Adipocyte (in vitro differentiated cells): ENCODE measurements at places on chromosomes 12 and 14.

- no peak for DNase-seq
These were observed 2.6 kb upstream of the RASAL1 start for GRCh38 chr12:113137861-113138783.

GRCh38 chr14:104818714-104819161 is 17.8 kb downstream of the ZBTB42 start:
- DNase-seq = no peak

DNA sequence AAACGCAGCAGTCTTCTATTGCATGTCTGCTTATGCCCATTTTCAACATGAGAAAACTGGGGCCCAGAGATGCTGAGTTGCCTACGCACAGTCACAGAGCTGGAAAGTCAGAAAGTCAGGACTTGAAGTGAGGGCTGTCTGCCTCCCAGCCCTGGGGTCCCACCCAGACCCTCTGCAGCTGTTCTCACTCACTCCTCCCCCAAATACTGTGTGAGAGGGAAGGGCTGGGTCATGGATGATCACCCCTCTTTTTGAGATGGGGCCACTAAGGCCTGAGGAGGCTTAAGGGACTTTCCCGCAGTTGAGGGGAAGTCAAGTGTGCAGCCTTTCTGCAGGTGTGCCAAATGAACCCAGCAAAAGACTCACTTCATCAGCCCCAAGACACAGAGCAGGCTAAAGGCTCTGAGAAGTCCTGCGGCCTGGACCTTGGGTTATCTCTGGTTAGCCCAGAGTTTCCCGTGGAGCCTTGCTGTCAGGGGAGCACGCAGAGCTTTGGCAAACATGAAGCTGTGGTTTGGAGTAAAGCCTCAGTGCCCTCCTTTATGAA is 18.7 kb downstream of the DTX1 start:
- DNase-seq = no peak

- no peak for DNase-seq
These were observed 298.5 kb downstream of the ERC1 start for GRCh38 chr12:1289371-1290155.

GRCh38 chr12:11508699-11509098 is 113.3 kb upstream of the PRB2 start:
- DNase-seq = peak; percentile 41

DNA sequence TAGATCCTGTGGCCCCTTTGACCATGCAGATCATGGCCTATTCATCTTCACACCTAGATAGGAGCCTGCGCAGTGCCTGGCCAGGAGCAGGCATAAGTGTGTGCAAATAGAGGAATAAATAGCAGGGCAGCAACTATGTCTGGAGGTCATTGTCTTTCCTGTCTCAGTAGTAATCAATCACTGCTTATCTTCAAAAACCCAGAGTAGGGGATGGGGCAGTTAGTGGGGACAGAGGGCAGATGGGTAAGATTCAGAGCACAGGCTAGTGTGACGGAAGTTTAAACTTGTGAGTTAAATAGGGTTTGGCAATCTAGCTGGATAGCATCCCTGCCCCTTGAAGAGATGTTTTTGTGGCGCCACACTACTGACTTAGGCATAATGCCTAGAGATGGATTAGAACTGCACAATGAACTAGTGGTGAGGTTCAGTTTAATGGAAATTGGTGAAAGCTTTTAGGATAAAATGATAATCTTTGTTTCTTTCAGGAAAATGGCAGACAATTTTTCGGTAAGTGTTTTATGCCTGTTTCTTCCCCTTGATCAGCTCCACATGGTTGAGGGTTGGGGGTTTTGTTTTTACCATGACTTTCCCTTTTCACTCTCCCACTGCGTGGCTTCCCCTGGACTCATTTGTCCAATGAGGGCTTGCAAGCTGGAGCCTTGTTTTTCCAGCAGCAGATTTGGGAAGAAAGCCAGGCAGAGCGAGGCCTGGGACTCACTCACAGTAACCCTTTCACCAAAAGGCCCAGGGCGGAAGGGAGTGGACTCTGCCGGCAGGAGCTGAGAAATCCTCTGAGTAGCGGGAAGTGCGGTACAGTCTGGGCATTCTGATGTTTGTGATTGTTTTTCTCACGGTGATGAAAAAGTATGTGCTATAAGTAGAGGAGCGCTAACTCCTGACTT is 8.1 kb downstream of the LGALS3 start:
- DNase-seq = peak; percentile 86

DNA sequence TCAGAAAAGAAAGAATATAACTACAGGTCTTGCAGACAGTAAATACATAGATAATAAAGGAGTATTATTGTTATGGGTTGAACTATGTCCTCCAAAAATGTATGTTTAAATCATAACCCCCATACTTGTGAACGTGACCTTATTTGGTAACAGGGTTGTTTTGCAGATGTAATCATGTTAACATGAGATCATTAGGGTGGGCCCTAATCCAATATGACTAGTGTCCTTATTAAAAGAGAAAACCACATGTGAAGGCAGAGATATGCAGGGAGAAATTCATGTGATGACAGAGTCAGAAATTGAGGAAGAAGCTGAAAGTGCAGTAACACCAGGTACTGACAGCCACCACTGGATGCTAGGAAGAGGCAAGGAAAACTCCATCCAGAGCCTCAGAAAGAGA is 29.0 kb downstream of the MAGOHB start:
- DNase-seq = no peak

- peak; percentile 97 for DNase-seq
These were observed at the start of gene CSRP2 for GRCh38 chr12:76878899-76879709. TSS of gene CSRP2 (minus strand) at chr12:76879019. CDS start at chr12:76866260, 12,759 bp downstream.

DNA sequence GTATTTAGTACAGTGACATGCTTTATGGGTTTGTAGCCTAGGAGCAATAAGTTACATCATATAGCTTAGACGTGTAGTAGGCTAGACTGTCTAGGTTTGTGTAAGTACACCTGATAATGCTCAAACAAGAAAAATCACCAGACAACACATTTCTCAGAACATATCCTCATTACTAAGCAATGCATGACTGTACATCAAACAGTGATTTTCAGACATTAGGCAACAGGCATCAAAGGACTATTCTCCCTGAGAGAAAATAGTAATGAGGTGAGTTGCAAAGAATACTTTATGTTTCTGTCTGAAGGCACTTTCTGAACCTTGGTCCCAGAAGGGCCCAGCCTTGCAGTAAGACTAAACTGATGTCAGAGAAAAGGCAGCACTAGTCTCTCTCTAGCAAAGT is 48.4 kb upstream of the SYT10 start:
- DNase-seq = no peak

GRCh38 chr12:14611640-14612203 is 44.0 kb upstream of the PLBD1 start:
- no peak for DNase-seq

GRCh38 chr14:93431036-93431670 is 414 bp downstream of the UNC79 start:
- peak; percentile 25 for DNase-seq

- peak; percentile 52 for DNase-seq
These were observed 51.4 kb downstream of the HMGA2 start for GRCh38 chr12:65875640-65876071.

- DNase-seq = no peak
These were observed 142.8 kb downstream of the DACT1 start for GRCh38 chr14:58780605-58781004.

GRCh38 chr14:103897075-103897947 is 30.9 kb upstream of the TDRD9 start:
- no peak for DNase-seq

- DNase-seq = no peak
These were observed 99.6 kb downstream of the B4GALNT3 start for GRCh38 chr12:559208-559905.

DNA sequence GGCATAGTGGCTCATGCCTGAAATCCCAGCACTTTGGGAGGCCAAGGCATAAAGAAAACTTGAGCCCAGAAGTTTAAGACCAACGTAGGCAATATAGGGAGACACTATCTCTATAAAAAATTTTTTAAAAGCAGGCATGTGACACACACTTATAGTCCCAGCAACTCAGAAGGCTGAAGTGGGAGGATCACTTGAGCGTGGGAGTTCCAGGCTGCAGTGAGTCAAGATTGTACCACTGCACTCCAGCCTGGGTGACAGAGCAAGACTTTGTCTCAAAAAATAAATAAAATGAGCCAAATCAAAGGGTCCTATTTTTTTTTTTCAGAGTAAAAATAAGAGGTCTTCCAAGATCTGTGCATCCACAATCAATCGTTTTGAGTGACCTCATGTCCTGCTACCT is 237.6 kb downstream of the SLC16A7 start:
- no peak for DNase-seq

DNA sequence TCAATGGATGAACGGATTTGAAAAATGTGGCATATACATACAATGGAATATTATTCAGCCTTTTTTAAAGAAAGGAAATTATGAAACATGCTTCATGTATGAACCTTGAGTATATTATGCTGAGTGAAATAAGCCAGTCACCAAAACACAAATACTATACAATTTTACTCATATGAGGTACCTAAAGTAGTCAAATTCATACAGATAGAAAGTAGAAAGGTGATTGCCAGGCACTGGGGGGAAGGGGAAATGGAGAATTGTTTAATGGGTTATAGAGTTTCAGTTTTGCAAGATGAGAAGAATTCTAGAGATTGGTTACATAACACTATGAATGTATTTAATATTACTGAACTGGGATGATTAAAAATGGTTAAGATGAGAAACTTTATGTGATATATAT is 171.4 kb downstream of the TMTC3 start:
- DNase-seq = no peak

- peak; percentile 39 for DNase-seq
These were observed 3.9 kb upstream of the ENDOU start for GRCh38 chr12:47729233-47729632.

GRCh38 chr12:17358835-17359234 is 731.2 kb downstream of the RERGL start:
- no peak for DNase-seq

- DNase-seq = no peak
These were observed 28.6 kb upstream of the PPM1H start for GRCh38 chr12:62963486-62964041.

DNA sequence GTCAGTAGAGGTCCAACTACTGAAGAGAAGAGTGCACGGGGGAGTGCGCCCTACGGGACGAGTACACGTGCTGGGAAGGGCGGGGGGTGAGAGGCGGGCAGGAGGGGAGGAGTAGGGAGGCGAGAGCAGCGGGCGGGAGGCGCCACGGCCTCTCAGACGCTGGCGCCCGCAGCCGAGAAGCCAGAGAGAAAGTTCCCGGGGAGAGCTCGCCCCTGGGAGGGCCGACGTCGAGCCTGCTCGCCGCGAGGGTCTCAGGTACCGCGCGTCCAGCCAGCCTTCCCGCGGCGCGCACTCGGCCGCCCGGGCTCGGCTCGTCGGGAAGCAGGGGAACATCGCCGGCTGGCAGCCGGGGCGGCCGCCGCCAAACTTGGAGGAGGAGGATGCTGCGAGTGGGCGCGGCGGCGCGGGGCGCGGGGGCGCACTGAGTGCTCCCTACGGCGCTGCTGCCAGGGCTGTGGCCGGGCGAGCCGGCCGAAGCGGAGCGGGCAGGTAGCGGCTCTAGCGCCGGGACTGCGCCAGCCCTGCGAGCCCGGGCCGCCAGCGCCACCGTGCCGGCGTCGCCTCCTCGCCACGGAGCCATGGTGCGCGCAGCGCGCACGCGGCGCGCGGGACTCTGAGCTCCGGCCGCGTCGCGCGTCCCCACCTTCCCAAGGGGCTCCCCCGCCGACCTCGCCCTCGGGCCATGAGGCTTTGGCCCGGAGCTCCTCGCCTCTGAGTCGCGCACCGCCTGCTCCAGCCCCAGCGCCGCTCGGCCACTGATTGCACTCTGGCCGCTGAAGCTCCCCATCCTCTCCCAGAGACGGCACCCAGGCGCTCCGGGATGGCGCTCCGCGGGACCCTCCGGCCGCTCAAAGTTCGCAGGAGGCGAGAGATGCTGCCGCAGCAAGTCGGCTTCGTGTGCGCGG is at the start of gene SLC24A4:
SLC24A4 (plus strand) TSS at position 155 of the 905 bp plus-strand sequence; CDS start at position 821, 666 bp downstream.
- peak; percentile 36 for DNase-seq

- DNase-seq = peak; percentile 1
These were observed 148.4 kb upstream of the SYT10 start for GRCh38 chr12:33587784-33588712.

- DNase-seq = no peak
These were observed 906.3 kb downstream of the NRXN3 start for GRCh38 chr14:79076428-79076827.

DNA sequence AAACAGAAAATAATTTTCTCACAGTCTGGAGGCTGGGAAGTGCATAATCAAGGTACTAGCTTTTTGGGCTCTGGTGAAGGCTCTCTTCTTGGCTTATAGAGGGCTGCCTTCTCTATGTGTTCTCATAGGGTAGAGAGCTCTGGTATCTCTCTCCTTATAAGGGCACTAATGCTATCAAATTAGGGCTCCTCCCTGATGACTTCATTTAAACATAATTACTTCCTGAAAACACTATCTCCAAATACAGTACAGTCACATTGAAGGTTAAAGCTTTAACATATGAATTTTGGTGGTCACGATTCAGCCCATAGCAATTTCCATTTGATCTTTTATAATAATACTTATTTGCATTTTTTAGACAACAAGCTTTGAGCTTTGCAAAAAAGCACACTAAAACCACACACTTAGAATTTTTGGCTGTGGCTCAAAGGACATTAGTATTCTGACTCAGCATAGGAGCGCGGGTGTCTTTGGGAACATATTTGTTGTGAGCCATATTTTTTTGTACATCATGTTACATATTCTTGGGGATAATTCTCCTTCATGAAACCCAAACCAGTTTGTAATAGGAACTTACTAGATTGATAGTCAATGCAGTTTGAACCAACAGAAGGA is 808.1 kb upstream of the FBXO33 start:
- DNase-seq = no peak

- DNase-seq = peak; percentile 14
These were observed 652 bp downstream of the RFLNA start for GRCh38 chr12:124295431-124296058.

- no peak for DNase-seq
These were observed 6.0 kb upstream of the IFT81 start for GRCh38 chr12:110117956-110118685.
